ENCODE measurements at places on chromosomes 5 and 9.

GRCh38 chr5:72920690-72921502 lies 34.9 kb upstream of the FCHO2 start:
- DNase-seq: no peak

DNA sequence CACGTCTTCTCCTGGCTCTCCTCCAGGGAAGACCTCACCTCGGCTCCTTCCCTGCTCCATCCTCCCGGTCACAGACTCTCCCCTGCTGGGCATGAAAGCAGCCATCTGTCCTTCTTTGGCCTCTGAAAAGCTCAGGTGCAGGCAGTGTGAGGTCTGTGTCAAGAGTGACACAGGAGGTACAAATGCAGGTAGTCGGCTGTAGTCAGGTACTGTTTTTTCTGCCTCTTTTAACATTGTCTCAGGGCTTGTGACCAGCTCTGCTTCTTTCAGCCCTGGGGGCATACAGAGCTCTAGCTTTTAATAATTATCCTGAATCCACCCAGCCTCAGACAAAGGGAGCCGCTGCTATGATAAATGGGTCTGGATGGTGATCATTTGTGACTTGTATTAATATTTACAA lies 46.4 kb downstream of the C5orf15 start:
- DNase-seq: no peak

DNA sequence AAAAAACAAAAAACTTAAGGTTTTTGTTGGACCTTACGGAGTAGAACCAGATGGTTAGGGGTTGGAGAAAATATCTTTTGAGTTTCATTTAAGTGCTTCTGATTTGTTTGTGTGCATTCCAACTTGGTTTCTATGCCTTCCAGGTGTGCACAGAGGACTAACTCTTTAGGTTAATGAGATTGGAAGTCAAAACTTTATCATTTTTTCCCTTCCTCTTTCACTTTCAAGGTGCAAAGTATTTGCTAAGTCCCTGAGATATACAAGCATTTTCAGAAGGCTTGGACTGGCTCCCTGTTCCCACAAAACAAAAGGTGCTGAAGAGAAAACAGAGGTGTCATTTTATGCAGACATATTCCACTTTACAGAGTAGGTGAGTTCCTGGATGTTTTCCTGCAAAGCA lies 30.3 kb upstream of the CER1 start:
- no peak for DNase-seq

GRCh38 chr9:117224695-117225094 lies 190.2 kb downstream of the ASTN2 start:
- no peak for DNase-seq

- DNase-seq: no peak
Observed at GRCh38 chr9:133928248-133928764, 63.8 kb downstream of the VAV2 start.

DNA sequence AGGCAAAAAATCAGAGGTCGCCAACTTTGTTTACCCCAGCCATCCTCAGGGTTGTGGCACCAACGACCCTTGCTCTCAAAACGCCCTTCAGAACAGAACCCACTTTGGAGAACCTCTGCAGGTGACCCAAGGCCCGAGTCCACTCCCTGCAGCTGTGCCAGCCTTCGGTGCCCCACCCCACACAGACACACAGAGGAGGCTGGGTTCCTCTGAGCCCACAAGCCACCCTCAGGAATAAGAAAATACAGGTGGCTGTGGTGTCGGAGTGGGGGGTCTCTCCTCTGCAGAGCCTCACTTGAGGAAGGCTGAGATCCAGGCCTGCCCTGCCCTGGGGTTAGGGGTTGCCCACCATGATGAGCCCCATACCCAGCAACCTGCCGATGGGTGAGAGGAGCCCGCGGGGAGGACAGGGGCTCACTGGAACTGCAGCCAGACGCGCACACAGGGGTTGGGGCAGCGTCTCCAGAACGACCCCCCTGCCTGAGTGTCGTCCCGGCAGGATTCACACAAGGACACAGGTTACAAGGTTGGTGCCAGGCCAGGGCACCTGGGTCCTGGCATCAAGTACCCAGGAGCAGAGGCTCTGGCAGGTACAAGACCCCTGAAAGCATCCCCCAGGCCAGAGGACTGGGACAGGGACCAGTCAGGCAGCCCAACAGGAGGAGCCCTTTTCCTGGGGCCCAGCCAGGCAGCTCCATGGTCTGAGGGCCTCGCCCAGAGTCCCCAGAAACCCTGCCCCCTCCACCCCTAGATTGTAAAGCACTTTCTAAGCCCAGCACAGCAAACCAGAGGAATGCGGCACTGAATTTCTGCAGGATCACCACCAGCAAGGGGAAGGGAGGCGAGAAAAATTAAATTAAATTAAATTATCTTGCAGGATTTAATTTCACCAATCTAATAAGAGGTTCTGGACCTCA lies 40.0 kb downstream of the NACC2 start:
- no peak for DNase-seq

GRCh38 chr9:16871336-16872151 lies 1.1 kb upstream of the BNC2 start:
- peak; percentile 66 for DNase-seq

- no peak for DNase-seq
Observed at GRCh38 chr5:139251281-139251687, 42.3 kb upstream of the MATR3 start.

DNA sequence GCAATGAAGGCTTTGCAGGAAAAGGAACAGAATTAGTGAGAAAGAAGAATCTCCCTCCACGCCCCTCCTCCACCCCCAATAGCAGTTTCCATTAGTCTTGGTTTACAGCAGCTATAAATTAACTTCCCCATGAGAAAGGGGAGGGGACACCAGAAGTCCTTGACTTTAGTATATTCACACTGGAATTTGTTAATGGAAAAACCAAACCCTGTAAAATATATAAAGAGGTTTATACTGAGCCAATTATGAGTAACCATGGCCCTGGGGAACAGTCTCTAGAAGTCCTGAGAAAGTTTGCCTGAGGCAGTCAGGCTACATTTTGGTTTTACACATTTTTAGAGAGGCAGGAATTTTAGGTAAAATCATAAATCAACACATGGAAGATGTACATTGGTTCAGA lies 88.5 kb downstream of the ALDH1A1 start:
- peak; percentile 17 for DNase-seq

- DNase-seq: no peak
Observed at GRCh38 chr5:23639326-23639725, 131.9 kb downstream of the PRDM9 start.

DNA sequence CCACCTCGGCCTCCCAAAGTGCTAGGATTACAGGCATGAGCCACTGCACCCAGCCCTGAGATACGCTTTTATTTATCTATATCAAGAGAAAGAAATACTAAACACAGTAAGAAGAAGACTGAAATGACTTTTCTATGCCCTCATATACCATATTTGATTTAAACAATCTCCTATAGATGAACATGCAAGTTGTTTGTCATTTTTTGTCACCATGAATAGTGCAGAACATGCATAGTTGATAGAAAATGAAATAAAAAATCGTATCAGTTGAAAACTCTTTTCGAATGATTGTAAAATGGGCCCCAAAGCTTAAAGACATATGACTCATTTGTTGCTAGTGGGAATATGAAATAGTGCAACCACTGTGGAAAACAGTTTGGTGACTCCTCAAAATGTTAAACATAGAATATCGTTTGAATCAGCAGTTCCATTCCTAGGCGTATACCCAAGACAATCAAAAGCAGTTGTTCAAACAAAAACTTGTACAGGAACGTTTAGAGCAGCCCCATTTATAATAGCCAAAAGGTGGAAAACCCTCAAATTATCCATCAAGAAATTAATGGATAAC lies 61.4 kb upstream of the ANKH start:
- DNase-seq: no peak

- DNase-seq: no peak
Observed at GRCh38 chr5:173733425-173733824, 117.0 kb upstream of the BOD1 start.

- DNase-seq: no peak
Observed at GRCh38 chr9:99167119-99167518, 54.6 kb downstream of the ALG2 start.

- DNase-seq: no peak
Observed at GRCh38 chr5:54580997-54581811, 63.6 kb downstream of the SNX18 start.

- no peak for DNase-seq
Observed at GRCh38 chr5:177186645-177187044, 53.1 kb downstream of the NSD1 start.

DNA sequence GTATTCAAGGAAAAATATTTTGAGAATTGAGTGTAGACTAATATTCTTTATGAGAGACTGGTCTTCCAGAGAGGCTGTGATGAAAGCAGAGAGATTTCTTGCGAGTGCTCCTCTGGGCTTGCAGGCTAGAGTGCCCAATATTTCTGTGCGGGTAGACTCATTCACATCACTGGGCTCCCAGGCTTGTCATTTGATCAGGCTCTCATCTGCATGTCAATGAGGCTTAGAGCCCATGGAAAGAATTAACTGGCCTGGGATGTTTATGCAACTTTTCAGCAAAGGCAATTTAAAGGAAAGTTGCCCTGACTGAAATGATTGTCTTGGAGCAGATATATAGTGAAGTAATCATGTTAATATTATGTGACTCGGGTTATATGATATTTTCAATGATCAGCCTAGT lies 42.3 kb downstream of the SNCAIP start:
- DNase-seq: no peak

DNA sequence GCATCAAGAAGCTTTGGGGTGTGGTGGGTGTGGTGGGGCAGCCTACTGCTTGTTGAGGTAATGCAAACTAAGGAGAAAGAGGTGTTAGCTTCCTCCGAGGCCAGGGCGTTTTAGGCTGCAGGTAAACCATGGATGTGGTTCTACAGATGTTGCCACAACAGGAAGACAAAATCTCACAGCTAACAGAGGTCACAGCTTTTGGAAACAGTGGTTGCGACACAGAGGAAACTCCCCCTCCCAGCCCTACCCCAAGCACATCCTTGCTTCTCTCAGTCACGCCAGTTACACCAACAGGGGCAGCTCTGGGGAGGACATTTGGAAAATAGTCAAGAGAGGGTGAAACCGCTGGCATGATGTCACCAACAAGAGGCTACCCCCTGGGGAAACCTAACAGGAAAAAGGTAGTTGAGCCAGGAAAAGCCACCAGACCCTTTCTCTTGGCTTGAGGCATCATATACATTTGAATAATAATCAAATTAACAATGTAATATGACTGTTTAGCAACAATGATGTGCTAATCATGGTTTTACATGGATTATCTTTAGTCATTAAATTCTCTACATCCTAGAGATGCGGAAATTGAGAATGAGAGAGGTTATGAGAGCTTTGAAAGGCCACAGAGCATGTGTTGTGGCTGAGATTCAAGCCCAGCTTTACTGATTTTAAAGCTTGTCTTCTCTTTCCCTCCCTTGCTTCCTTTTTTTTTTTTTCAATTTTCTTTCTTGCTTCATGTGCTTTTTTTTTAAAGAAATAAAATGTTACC lies 82.2 kb upstream of the IL12B start:
- no peak for DNase-seq

DNA sequence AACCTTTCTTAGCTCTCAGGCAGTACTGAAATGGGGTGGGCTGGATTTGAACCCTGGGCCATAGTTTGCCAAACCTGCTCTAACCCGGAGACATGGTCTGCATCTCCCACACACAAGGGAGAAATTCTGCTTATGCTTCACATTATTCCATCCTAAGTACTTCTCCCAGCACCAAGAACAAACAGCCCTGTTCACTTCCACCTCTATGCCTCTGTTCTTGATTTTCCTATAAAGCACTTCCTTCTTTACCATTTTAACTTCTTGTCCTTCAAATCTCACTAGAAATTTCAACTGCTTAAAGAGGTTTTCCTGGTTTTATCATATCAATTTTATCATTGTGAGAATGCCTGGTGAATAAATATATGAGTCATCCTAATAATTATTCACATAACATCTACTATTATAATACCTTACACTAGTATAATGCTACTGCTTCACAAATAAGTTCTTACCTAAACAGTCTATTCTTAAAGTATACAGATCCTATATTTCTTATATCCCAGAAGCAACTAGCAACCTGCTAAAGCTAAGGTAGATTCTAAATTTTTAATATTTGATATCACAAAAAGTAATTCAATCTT lies 12.7 kb downstream of the FEM1C start:
- DNase-seq: no peak

DNA sequence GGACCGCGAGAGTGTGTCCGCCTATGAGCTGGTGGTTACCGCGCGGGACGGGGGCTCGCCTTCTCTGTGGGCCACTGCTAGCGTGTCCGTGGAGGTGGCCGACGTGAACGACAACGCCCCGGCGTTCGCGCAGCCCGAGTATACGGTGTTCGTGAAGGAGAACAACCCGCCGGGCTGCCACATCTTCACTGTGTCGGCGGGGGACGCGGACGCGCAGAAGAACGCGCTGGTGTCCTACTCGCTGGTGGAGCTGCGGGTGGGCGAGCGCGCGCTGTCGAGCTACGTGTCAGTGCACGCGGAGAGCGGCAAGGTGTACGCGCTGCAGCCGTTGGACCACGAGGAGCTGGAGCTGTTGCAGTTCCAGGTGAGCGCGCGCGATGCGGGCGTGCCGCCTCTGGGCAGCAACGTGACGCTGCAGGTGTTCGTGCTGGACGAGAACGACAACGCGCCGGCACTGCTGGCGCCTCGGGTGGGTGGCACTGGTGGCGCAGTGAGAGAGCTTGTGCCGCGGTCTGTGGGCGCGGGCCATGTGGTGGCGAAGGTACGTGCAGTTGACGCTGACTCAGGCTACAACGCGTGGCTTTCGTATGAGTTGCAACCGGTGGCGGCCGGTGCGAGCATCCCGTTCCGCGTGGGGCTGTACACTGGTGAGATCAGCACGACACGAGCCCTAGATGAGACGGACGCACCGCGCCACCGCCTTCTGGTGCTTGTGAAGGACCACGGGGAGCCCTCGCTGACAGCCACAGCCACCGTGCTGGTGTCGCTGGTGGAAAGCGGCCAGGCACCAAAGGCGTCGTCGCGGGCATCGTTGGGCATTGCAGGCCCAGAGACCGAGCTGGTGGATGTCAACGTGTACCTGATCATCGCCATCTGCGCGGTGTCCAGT lies 1.8 kb downstream of the PCDHA7 start:
- DNase-seq: no peak

DNA sequence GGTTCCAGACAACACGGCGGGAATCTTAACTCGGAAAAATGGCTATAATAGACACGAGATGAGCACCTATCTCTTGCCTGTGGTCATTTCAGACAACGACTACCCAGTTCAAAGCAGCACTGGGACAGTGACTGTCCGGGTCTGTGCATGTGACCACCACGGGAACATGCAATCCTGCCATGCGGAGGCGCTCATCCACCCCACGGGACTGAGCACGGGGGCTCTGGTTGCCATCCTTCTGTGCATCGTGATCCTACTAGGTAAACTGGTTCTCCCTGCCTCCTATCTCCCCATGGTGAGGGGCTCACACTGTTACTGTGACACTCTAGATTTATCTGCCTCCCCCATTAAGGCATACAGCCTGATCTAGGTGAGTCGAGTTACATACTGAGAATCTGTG lies 124.2 kb downstream of the CDH6 start:
- no peak for DNase-seq

DNA sequence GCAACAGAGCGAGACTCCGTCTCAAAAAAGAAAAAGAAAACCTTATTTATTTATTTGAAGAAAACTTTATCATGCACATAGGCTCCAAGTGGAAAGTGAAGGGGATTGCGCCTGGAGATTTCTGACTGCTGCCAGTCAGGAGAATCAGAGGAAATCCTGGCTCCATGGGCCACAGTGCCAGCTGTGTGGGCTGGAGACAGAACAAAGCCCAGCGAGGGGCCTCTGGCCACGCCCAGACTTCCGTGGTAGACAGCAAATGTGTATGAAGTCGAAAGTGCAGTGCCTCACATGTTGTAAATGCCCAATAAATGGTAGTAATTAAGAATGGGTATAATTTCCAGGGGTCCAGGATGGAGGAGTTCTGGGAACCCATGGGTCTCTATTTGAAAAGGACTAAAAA lies 75.8 kb upstream of the WWC1 start:
- no peak for DNase-seq
